ENCODE measurements at places on chromosomes 5 and 9.

GRCh38 chr9:123315635-123316034 lies 40.4 kb upstream of the CRB2 start:
- no peak for ATAC-seq

DNA sequence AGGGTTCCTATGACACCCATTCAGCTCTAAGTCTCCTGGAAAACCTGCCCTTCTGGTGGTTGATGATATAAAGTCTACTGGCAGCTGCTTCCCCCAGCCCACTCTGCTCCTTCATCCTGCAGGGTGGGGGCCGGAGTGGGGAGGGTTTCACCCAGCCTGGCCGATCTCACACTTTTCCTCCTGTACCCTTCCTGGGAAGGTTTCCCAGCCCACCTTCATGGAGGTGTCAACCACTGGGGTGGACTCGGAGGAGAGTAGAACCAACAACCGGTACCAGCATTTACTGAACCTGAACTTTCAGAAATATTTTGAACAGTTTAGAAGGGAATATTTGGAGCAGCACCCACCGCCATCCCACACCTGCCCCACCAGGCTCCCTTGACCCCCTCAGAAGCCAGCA lies 30.4 kb downstream of the ROR2 start:
- ATAC-seq = no peak

DNA sequence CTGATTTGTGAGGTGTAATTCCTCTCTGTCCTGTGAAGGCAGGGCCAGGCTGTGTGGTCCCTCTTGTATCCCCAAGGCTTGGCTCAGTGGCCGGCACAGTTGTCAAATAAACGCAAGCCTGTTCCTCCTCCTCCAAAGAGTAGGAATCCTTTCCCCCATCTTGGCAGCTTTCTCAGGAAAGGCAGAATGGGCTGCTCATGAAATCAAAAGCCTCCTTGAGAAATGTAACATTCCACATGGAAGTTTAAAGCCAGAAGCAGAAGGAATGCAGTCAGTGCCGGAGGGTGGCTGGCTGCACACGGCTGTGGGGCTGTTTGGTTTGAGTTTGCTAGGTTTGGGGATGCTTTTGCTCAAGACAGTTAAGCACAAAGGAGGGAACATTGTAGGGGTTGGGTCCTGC lies 34.5 kb upstream of the MED10 start:
- ATAC-seq = no peak

- ATAC-seq = peak; percentile 90
Observed at GRCh38 chr9:14993061-14993800, 83.0 kb upstream of the FREM1 start.
